Stimulated activated CD8-positive, alpha-beta memory T cell treated with anti-CD3 and anti-CD28 coated beads, Interleukin-15, amount 100 ng/mL, for 1 hour (primary cell): ENCODE measurements at places on chromosomes 6 and 20.
A peak's percentile ranks its signal among the peaks of the same experiment; 100 is the strongest.

DNA sequence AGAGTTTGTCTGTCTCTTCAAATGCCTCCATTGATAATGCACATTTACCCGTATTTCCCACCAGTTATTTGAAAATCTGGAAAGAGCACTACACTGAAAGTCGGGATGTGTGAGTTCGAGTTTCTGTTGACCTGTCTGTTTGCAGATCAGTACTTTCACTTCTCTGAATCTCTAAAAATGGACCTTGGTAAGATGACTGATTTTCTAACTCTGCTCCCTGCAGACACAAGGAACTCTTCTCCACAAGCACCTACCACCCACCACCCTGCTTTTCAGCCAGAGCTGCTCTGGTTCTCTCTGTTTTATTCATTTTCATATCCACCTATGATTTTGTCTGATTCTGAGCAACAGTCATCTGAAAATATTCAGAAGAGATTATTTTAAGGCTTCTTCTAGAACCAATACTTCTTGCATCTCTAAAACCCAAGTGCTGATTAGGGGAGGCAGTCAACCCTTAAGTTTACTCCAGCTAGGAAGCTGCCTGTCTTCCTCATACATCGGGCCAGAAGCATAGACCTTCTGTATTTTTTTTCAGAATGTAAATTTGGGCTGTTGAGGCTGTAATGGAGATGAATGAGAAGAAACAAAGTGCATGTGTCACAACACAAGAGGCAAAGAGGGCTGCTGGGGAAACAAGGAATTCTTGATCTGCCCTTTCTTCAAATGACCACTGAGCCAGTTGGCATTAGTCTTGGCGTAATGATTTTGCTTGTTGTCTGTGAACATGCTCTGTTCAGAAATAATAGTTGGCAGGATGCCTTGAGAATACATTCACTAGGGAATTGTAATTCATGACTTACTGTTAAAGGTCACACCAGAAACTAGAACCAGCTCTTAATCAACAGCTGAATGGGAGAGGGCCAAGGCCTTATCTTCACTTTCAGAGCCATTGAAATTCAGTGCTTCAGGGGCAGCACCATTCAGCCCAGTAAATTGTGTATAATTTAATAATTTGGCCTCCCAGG is 85.4 kb upstream of the MYLIP start:
- DNase-seq = no peak

GRCh38 chr20:57387463-57387862 is 3.7 kb upstream of the RBM38 start:
- no peak for DNase-seq

GRCh38 chr20:59481477-59482018 is 122.8 kb upstream of the PHACTR3 start:
- no peak for DNase-seq

DNA sequence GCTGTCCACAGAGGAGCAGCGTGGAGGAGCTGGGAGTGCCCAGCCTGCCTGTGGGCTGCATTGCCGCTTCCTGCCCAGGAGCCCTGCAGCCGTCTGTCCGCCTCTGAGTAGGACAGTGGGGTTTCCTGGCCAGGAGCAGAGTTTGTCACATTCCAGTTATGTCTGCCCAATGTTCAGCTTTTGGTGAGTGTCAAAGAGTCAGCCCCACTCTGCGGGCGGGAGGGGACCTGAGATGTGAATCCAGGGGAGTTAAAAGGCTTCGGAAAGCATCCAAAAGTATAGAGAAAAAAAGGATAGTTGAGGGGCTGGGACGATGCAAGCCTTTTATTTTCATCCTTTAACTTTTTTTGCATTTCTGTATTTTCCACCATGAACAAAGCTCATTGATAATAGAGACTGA is 7.2 kb upstream of the GATA5 start:
- no peak for DNase-seq

GRCh38 chr6:133136177-133136880 is 104.8 kb upstream of the EYA4 start:
- DNase-seq = no peak

DNA sequence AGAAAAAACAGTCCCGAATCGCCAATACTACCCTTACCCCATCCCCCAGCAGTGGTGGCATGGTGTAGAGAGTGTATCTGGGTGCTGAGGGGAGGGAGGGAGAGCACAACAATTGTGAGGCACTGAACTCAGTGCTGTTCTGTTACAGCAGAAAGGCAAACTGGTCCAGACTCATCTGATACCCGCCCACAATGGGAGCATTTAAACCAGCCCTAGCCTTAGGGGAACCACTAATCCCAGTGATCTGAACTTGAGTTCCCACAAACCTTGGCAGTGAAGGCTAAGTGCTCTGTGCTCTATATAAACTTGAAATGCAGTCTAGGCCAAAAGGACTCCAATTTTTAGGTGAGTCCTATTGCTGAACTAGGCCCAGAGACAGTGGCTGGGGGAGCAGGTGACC is 666.4 kb upstream of the PTCHD4 start:
- no peak for DNase-seq

GRCh38 chr6:24899997-24900325 is 35.8 kb downstream of the RIPOR2 start:
- DNase-seq = no peak

DNA sequence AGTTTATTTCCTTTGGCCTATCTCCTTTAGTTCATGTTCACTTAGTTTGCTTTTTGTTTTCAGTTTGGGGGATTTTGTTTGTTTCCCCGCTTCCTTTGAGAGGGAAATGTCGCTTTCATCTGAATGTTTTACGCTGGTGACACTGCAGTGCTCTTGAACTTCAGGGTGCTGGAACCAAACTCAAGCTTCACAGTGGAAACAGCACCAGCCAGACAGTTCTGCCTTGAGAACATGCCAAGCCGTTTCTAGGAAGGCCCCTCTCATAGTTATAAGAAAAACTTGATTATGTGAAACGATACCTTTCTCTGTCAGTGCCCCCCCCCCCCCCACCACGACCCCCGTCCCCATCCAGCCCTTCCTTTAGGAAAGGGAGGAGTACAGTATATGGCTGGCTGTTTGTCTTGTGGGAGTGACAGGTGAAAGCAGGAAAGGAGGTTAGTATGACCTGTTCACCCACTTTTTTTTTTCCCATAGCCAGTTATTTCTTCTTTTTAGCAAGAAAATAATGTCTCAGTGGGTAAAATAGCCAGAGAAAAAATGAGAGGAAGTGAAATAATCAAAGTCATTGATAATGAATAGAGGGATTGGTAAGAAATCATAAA is 130.1 kb downstream of the LRRC1 start:
- DNase-seq = no peak

DNA sequence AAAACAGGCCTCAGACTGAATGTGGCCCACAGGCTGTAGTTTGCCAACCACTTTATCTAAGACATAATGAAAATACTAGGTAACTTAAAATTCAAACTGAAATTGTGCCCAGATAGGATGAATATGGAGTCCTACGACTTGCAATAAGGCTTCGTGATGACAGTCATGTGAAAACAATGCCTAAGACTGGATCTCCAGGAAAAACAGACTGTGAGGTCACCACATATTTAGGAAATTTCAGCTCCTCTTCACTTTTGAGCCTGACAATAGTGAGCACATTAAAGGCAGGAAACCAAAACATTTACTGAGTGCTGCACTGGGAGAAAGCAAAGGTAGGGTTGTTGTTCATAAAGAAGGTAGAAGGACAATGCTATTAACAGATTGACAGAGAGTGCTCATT is 50.0 kb downstream of the RTN4IP1 start:
- no peak for DNase-seq

DNA sequence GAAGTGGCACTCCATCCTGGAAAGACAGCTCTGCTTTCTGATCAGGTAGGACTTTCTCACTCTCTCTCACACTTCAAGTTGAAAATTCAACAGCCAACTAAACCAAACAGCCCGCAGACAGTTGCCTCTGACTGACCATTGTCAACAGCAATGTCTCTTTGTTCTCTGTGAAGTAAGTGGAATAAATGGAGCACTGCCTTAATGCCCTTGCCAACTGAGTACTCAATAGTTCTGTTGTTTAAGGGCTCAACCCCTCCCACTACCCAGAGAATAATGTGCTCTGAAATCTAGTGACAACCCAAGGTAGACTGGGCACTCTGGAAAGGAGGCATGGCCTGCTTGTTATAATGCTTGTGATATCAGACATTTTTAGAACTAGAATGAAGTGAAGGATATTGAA is 16.8 kb upstream of the BCLAF1 start:
- DNase-seq = no peak

- DNase-seq = no peak
Observed at GRCh38 chr6:11288065-11288464, 55.6 kb upstream of the NEDD9 start.

DNA sequence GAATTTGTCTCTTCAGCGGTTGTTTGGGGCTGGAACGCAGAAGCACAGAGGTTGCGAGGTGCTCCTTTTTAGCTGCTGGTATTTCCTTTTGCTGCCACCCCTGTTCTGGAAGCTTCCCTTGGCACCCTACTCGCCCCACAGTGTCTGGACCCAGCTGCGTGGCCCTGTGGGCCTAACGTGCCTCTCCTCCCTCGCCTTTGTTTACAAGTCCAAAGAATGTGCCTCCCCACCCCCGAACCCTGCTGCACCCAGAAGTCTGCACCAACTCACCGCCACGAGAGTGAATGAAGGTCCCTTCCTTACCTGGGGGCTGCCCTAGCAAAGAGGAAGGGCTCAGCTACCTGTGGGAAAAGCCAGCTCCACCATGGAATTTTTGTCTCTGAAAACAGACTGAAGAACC is 139.7 kb upstream of the RPS6KA2 start:
- DNase-seq = no peak

DNA sequence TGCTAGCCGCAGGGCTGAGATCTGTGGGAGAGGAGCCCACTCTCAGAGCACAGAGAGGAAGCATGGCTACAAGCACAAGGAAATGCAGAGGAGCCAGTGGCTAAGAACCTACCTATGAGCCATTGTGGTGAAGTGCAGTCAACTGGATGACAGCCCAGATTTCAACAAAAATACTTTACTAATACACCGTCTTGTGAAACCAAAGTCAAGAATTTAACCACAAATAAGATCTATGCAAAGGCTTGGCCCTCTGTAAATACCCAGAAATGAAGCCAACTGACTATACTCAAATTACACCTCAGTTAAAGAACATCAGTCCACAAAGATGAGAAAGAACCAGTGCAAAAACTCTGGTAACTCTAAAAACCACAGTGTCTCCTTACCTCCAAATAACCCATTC is 40.1 kb upstream of the PTCHD4 start:
- DNase-seq = no peak

DNA sequence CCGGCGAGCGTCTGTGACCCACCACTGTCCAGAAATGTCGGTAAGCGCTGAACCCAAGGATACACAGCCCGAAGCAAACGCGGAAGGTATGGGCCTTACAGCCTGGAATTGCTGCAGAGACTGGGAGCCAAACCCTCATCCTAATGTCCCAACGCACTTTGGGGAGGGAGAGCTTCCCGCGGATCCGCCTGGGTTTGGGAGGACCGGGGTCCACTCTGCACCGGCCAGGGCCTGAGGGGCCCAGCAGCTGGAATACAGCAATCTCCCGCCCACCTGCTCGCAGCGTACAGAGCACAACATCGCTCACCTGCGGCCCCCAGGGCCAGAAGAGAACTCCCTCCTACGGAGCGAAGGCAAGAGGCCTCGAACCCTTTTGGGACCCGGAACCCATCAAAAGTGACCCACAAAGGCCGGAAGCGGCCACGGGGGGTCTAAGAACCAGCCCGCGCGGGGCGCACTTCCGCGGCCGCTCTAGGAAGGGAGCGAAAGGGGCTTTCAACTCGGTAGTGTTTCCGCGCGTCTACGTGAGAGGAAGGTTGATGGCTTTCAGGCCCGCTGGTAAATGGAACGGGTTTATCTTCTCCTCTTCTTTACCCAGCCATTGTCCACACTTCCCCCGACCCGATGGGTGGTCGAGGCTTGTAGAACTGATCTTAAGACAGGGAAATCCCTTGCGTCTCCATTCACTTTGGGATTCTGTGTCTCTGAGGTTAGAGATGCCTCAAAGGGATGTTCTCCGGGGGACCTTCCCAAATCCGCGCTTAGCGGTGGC is at the start of gene ZSCAN12:
Gene ZSCAN12 (minus strand): TSS at position 398 of the 772 bp plus-strand sequence. CDS start 1,342 bp downstream, outside the sequence.
- DNase-seq = peak; percentile 76

DNA sequence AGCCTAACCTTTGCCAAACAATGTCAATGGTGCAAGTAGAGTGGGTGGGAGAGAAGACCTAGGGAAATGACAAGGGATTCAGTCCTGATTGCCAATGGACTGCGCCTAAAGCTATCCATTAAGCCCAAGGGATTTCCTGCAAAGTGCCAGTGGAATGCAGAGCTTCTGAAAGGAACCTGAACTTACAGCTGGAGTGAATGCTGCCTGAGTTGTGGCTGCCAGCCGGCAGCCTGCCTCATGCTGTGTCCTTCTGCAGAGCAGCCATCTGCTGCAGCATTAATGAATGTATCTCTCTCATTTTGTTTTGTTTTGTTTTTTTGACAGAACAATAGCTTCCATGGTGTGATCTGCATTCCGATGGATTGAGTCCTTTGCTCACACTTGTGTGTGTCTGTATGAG is 44.7 kb downstream of the SLC35F1 start:
- no peak for DNase-seq

GRCh38 chr6:89067796-89068195 is 12.8 kb upstream of the PNRC1 start:
- DNase-seq = no peak

- DNase-seq = no peak
Observed at GRCh38 chr6:27019651-27020552, 227.6 kb upstream of the PRSS16 start.

DNA sequence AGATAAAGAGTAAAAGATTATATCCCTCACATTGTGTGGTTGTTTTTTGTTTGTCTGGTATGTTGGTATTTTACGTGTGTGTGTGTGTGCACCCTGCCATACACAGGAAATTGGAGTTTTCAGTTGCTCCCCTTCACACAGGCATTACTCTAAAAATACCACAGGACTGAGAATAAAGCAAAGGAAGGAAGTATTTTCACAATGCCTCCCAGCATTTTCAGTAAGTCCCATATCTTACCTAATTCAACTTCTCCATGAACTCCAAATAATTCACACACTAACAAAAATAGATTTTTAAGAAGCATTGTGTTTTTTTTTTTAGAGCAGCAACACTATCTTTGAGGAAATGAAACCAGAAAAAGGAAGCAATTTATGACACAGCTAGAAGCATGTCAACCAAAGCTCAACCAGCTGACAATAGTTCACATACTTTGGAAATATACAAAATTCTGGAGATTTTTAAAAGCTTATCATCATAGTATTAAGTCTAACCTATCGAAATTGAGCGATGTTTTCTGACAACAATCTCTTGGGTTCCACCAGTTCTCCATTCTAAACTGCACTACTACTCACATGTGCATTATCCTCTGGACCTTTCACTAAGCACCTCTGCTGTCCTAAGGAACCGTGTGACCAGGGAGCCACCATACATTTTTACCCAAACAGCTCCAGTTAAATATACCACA is 2.1 kb downstream of the UBE2J1 start:
- no peak for DNase-seq

DNA sequence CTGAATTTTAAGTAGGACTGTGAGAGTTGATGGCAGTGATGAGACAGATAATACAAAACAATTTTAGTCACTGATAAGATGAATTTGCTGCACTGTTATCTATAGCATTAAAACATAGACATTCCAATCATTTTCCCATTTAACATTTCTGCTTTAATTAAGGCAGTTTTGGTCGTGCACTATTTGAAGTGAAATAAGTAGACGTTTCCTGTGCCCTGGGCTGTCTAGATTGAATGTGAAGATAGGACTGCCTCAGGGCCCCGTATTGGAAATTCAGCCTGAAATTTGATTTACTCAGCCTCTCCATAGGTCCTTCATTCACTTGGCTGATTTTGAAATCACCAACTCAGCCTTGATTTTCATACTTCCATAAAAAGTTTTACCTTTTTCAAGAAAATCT is 48.3 kb downstream of the ARID1B start:
- DNase-seq = no peak
